ENCODE measurements at places on chromosomes 12 and 14. TPM values are rescaled to one million over a fixed set of nuclear protein-coding genes. Genes with fewer than 3 reads are reported as not detected.

DNA sequence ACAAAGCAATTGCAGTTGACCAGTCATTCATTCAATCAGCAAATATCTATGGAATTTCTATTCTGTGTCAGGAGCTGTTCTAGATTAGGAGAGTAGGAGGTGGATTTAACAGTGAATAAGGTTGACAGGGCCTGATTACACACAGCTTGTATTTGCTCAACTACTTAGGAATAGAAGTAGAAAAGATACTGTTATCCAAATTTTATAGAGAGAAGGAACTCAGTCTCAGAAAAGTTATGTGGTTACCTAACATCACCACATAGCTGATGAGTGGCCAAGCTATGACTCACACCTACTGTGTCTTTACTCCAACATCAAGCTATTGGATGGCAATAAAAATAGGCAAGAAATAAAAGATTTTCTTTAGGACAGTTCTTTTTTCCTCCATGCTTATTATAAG, 374.8 kb downstream of the RMST start:
- no peaks in the 10 kb centered on the region for H3K36me3 ChIP-seq
- H3K4me3 ChIP-seq: no peak overlapping the region
- no peak for DNase-seq
- no peak overlapping the region for H3K27ac ChIP-seq
- H3K4me1 ChIP-seq: no peaks in the 10 kb centered on the region

DNA sequence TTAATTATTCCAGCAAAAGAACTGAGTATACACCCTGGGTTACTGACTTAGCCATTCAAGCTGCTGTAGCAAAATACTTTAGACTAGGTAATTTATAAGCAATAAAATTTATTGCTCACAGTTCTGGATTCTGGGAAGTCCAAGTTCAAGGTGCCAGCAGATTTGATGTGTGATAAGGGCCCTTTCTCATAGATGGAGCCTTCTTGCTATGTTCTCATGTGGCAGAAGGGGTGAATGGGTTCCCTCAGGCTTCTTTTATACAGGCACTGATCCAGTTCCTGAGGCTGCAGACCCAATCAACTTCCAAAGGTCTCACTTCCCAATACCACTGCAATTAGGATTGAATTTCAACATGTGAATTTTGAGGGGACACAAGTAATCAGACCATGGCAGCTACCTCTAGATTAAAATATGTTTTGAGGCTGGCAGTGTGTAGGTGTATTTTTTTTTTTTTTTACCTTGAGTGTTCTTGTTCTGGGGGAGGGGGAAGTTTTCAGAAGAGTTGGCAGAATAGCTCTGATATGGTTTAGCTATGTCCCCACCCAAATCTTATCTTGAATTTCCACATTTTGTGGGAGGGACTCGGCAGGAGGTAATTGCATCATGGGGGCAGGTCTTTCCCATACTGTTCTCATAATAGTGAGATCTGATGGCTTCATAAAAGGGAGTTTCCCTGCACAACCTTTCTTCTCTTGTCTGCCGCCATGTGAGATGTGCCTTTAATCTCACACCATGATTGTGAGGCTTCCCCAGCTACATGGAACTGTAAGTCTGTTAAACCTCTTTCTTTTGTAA, 178.2 kb downstream of the RASSF9 start:
- no peaks in the 10 kb centered on the region for H3K36me3 ChIP-seq
- DNase-seq: no peak
- no peaks in the 10 kb centered on the region for H3K27me3 ChIP-seq
- no peaks in the 10 kb centered on the region for H3K4me1 ChIP-seq

- no peak overlapping the region for H3K4me3 ChIP-seq
- no peaks in the 10 kb centered on the region for H3K27me3 ChIP-seq
- peaks cover 5% of the 10 kb centered on the region for H3K36me3 ChIP-seq
- DNase-seq: peak; percentile 91
- peaks cover 21% of the 10 kb centered on the region for H3K4me1 ChIP-seq
Observed at GRCh38 chr12:124939421-124940142, 25.1 kb upstream of the UBC start.

- no peak for DNase-seq
- H3K27ac ChIP-seq: no peak overlapping the region
- H3K36me3 ChIP-seq: no peaks in the 10 kb centered on the region
- peaks cover 7% of the 10 kb centered on the region for H3K4me1 ChIP-seq
Observed at GRCh38 chr14:60323199-60323896, 74.3 kb downstream of the PPM1A start.

DNA sequence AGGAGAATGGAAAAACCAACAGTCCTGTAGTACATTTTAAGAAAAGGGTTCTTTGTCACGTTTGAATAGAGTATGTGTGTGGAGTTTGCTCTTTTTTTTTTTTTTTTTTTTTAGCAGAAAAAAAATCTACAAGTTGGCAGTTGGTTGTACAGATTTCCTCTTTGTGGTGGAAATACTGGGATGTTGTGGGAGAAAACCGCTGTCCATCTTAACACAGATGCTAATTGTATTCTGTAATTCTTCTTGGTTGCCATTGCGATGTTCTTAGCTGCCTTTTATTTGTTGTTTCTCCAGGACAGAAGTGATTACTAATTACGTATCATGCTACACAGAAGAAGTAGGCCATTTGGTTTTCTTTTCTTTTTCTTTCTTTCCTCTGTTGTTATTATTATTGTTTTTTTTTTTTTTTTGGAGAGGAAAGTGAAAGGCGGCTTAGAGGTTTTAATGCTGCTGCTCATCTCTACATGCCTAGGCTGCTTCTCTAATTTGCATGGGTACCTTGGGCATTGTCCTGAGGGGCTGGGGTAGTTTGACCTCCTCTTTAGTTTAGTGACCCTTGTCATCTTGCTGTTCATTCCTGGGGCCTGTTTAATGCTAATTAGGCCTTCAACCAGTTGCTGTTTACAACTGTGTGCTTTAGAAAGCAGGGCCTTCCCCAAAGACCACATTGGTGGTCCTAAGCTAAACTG, 94.7 kb downstream of the TMTC2 start:
- H3K4me3 ChIP-seq: no peak overlapping the region
- DNase-seq: no peak
- H3K36me3 ChIP-seq: no peaks in the 10 kb centered on the region
- no peak overlapping the region for H3K27ac ChIP-seq
- H3K27me3 ChIP-seq: no peaks in the 10 kb centered on the region

DNA sequence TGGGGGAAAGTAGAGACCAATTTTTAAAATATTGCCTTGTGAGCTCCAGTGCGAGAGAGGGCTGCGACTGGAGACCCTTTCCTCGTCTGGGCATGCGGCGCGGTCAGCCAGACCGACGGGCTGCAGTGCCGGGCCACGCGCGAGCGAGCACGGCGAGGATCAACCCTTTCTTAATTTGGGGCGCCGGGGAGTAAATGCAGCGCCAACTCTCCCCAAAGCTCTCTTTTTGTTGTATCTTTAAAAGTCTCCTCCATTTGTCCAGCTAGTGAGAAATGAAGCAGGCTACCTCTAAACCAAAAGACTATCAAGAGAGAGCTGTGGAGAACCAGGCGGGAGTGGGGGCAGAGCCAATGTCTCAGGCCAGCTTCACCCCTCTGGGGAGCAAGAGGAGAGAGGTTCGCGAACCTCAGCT, 1.4 kb downstream of the SIX1 start:
- peak overlapping the region; percentile 67 for H3K4me3 ChIP-seq
- H3K27me3 ChIP-seq: peaks cover 90% of the 10 kb centered on the region
- H3K36me3 ChIP-seq: peaks cover 13% of the 10 kb centered on the region
- H3K27ac ChIP-seq: peak overlapping the region; percentile 5
- DNase-seq: no peak
- peaks cover 72% of the 10 kb centered on the region for H3K4me1 ChIP-seq

GRCh38 chr12:100826323-100826722, 31.7 kb downstream of the ANO4 start:
- no peak overlapping the region for H3K27ac ChIP-seq
- no peaks in the 10 kb centered on the region for H3K4me1 ChIP-seq
- no peaks in the 10 kb centered on the region for H3K36me3 ChIP-seq
- no peaks in the 10 kb centered on the region for H3K27me3 ChIP-seq

GRCh38 chr14:91964724-91965123, 17.2 kb upstream of the FBLN5 start:
- no peak for DNase-seq
- H3K4me3 ChIP-seq: no peak overlapping the region
- peaks cover 27% of the 10 kb centered on the region for H3K36me3 ChIP-seq
- peaks cover 18% of the 10 kb centered on the region for H3K4me1 ChIP-seq
- H3K27ac ChIP-seq: no peak overlapping the region

GRCh38 chr12:79174626-79175025, 310.1 kb downstream of the SYT1 start:
- no peaks in the 10 kb centered on the region for H3K36me3 ChIP-seq
- DNase-seq: no peak
- H3K27ac ChIP-seq: no peak overlapping the region
- no peaks in the 10 kb centered on the region for H3K27me3 ChIP-seq

DNA sequence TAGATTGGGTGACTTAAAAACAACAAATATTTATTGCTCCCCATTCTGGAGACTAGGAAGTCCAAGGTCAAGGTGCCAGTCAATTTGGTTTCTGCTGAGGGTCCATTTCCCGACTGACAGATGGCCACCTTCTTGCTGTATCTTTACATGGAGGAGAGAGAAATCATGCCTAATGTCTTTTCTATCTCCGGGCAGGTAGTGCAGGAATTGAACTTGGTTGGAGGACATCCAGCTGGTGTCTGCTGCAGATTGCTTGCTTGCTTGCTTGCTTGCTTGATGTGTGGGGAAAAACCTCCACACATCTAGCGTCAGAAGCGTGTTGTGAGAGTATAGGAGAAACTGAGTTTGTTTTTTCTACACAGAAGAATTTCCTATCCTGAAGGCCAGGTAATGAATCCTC, 561.4 kb downstream of the DIO2 start:
- no peak overlapping the region for H3K27ac ChIP-seq
- H3K36me3 ChIP-seq: no peaks in the 10 kb centered on the region
- H3K4me1 ChIP-seq: no peaks in the 10 kb centered on the region
- H3K4me3 ChIP-seq: no peak overlapping the region

DNA sequence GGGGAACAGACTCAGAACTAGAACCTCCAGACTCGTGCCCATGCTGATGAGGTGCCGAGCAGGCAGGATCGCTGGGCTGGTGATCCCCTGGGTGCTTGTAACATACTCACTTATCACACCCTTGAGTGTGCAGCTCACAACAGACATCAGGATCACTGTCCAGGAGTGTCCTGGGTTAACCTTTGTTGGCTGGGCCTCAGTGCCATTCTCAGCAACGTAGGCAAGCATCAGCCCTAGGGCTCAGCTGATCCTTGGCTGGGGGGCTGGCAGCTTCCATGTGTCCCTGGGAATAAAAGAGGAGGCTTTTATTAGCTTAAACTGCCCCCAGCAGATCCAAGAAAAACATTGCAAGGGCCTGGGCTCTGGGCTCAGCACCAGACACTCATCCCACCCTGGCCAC, 1.6 kb downstream of the TMEM229B start:
- H3K4me3 ChIP-seq: no peak overlapping the region
- peaks cover 32% of the 10 kb centered on the region for H3K4me1 ChIP-seq
- peaks cover 33% of the 10 kb centered on the region for H3K36me3 ChIP-seq
- no peak overlapping the region for H3K27ac ChIP-seq

DNA sequence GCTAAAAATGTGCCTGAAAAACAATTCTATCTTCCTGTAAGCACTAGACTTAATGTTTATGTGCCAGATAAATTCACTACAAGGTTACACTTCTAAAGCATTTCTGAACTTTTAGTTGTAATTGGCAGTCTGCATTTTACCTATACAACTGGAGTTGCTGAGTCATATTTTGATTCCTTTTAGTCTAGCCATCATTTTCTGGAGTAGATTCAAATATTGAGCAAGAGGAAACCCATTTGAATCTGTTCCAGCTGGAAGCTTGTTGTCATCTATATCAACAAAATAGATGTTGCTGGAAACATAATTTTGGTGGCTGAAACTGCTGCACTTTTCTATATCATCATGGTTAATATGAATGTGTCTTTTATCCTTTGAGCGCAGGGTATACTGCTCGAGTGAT, 122.2 kb upstream of the CCDC175 start:
- no peak overlapping the region for H3K4me3 ChIP-seq
- H3K4me1 ChIP-seq: no peaks in the 10 kb centered on the region
- no peak overlapping the region for H3K27ac ChIP-seq
- peaks cover 5% of the 10 kb centered on the region for H3K27me3 ChIP-seq

DNA sequence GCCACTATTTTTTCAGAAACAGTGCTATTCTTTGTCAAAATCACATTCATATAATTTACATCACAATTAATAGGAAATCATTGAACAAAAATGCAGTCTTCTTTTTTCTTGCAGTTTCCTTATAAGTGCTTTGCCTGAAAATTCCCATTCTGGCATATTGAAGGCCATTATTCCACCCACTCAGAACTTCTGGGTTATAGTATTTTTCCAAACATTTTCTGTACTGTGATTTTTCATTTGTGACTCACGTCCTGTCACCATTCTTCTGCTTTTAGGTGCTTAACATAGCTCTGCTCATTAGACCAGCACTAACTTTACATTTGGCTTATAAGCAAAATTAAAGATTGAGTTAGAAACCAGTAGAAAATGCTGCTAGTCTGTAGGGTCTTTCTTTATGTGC, 241.0 kb upstream of the NPAS3 start:
- no peak overlapping the region for H3K27ac ChIP-seq
- peaks cover 1% of the 10 kb centered on the region for H3K4me1 ChIP-seq
- H3K27me3 ChIP-seq: no peaks in the 10 kb centered on the region
- H3K4me3 ChIP-seq: no peak overlapping the region
- no peak for DNase-seq

Gene GALNT16
- not detected for total RNA-seq

Gene SEL1L
- 67.6 TPM for total RNA-seq

Gene FZD10
- not detected for total RNA-seq

Gene ATG2B
- total RNA-seq: 17.4 TPM

Gene KRT78
- not detected for total RNA-seq

Measured in activated CD4-positive, alpha-beta memory T cell treated with anti-CD3 and anti-CD28 coated beads, Interleukin-2, amount 10 ng/mL, durations not matched to agents 7 days and 5 days (primary cell).